ENCODE measurements at places on chromosomes 1 and 21.

DNA sequence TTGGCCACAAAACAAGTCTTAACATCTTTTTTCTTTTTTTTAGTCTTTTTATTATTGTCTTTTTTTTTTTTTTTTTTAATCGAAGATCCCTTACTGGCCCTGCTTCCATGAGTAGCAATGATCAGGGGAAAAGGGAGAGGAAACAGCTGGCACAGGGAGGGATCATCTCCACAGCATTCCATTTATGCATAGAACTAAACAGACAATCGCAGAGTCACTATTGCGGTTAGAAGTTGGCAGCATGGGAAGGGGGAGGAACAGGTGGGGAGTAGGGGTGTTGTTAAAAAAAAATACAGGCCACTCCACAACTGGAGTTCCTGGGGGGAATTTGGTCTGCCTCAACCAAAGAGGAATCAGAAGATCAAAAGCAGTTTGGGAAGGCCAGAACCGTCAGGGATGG is 55.4 kb downstream of the C1orf185 start:
- no peak for DNase-seq

GRCh38 chr1:46247436-46248121 is at the start of gene RAD54L:
Gene RAD54L, plus strand, starts transcription at chr1:46247763. Its CDS starts 643 bp downstream, at chr1:46248406.
- peak; percentile 94 for DNase-seq

- no peak for DNase-seq
Observed at GRCh38 chr1:33086384-33086850, 5.5 kb downstream of the AZIN2 start.

DNA sequence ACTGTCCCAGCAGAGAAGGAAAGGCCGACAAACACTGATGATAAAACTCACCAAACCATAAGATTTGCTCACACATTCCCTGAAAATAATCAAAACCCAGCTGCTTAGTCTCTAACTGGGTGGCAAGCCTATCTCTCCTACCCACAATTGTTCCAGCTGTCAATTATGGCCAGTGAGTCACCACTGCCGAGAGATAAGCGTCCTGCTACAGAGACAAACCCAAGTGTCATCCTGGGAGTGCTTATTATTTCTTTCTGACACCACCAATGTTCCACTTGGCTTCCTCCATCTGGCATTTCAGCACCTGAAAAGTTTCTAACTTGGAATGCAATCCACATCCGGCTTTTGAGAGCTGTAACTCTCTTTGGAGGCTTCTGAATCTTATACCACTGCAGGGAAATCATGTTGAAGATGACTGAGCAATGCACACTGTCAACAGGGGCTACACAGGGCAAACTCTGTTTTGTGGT is 51.5 kb upstream of the VAV3 start:
- DNase-seq: no peak

GRCh38 chr1:11126569-11126968 is 26.9 kb upstream of the EXOSC10 start:
- no peak for DNase-seq

DNA sequence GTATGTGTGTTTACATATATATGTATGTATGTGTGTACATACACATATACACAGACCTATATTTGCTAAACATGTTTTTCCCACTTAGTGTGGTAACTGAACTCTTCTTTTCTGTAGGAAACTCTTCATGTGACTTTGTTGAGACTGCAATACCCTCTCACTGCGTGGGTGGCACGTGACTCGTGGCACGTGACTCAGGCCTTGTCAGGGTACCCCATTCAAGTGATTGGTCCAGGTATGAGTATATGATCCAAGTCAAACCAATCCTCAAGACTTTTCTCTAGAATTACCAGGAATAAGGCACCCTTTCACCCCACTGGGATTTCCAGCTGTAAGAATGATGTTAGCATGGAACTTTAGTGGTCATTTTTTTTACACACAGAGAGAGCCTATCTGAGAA is 149.2 kb upstream of the KCNK2 start:
- DNase-seq: no peak

DNA sequence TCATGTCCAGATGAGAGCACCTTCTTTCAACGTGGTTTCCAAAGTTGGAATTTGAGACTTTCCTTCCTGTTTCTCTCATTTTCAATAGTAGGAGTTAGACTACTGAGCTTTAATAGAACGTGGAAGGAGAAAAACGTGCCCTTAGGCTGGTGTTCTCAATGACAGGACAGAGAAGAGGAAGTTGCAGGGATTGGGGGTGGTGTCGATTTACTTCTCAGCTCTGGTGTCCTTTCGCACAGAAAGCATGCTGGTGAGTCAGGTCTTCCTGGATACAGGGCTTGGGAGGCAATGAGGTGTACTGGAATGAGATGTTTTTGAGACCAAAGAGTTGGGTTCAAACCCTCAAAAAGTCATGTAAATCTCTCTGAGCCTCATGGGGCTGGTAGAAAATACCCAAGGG is 67.1 kb downstream of the HIVEP3 start:
- no peak for DNase-seq

- DNase-seq: no peak
Observed at GRCh38 chr1:221605569-221605968, 136.3 kb downstream of the DUSP10 start.

- peak; percentile 69 for DNase-seq
Observed at GRCh38 chr1:204723131-204723787, 37.7 kb upstream of the LRRN2 start.

DNA sequence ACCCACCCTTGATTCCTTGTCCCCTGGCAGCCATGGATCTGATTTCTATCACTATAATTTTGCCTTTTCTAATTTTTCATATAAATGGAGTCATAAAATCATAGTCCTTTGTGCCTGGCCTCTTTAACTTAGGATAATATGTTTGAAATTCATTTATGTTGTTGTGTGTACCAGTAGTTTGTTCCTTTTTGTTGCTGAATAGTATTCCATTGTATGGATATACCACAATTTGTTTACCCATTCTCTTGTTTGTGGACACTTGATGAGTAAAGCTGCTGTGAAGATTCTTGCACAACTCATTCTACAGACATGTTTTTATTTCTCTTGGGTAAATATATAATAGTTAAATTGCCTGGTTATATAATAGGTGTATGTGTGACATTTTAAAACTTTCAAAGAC is 22.7 kb upstream of the GJA8 start:
- DNase-seq: no peak

GRCh38 chr1:244599937-244600350 is 53.0 kb upstream of the DESI2 start:
- no peak for DNase-seq

GRCh38 chr1:246959944-246960693 is 28.4 kb upstream of the AHCTF1 start:
- DNase-seq: no peak

DNA sequence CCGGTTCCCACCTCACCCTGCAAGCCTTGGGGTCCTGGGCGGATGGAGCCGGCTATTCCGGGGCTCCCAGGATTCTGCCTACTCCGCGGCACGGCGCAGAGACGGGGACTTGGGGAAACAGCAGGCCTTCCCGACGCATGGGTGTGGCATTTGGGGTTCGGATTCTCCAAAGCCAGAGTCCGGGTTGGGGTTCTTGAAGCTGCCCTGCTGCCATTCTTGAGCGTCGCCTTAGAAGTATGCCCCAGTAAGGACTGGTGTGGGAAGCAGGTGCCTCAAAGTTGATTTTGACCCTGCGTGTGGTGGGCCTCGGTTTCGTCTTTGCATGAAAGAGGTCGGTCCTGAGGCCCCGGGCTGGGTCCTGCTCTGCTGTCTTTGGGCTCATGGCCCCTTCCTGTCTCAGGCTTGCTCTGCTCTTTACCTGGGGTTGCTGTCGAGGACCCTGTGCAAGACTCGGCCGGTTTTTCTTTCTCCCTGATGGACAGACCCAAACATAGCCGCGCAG is 696 bp downstream of the GUK1 start:
- no peak for DNase-seq

DNA sequence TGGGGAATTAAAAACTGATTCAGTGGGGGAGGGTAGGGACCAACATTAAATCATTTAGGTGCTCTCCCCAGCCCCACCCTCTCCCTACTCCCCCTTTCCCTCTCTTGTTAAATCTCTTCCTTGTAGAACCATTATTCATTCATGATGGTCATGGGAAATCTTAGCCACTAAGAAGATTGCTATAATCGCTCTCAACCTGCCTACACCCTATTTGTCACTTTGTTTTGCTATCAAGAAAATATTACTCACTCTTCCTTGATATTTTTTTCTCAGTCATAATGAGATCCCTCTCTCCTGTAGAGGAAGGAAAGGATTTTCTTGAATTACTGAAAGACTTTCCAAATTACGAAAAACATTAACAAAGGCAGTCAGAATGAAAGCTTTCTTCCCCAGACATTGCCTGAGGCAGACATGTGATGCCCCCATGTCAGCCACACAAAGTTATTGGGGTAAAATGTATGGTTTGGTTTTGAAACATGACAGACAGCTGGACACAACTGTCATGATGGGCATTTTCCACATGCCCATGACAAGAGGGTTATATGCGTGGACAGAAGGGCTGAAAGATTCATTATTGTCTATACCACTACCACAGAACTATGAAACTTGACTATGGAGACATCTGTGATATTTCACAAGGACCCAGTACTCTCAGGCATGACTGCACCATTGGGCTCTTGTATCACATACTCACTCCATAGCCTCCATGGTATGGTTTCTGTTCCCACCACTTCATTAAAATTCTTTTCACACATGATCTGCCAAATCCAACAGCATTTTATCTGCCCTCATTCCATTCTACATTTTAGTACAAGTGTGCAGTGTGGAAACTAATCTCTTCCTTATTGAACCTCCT is 420.1 kb downstream of the DISC1 start:
- DNase-seq: no peak

GRCh38 chr1:179490611-179491010 is 85.1 kb downstream of the NPHS2 start:
- no peak for DNase-seq

DNA sequence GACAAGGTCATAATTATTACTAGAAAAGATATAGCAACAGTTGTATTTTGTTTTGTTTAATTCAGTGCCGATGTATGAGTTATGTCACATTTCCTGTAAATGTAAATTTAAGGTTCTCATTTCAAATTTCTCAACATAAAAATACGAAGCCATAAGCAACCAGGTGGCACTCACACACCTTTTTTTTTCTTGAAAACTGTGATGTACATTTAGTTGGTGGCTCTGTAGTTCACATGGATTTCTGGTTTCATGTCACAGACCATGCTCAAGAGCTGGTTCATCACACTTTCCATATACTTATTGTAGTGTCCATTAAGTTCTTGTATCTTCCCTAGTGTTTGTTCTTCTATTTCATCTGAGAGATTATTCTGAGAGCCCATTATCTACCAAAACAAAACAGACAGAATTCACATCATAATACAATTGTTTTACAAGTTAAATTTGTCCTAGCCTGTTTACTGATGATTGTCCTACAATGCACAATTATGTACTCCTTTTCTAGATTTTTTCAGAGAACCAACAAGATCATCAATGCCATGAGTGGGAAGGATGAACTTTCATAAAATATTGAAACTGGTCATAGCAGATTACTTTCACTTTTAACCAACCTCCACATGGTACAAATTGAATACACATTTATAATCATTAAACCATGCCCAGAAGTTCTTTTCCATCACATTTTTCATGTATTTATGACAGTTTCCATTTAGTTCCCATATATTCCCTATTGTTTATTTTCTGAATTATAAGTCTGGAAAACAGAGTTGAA is 17.1 kb downstream of the ATP6V1G3 start:
- no peak for DNase-seq

- no peak for DNase-seq
Observed at GRCh38 chr1:33946836-33947235, 83.0 kb downstream of the HMGB4 start.

- no peak for DNase-seq
Observed at GRCh38 chr1:224623310-224623714, 7.2 kb downstream of the CNIH3 start.

Measured in NCI-H1436 treated with DMSO at 0.1 percent for 48 hours (cell line).